C1 segment of cervical spinal cord (tissue), 14 donors: ENCODE measurements at places on chromosomes 3 and 15.

- no peak for DNase-seq
These were observed 1223.2 kb downstream of the OTOL1 start for GRCh38 chr3:162719684-162720341.

DNA sequence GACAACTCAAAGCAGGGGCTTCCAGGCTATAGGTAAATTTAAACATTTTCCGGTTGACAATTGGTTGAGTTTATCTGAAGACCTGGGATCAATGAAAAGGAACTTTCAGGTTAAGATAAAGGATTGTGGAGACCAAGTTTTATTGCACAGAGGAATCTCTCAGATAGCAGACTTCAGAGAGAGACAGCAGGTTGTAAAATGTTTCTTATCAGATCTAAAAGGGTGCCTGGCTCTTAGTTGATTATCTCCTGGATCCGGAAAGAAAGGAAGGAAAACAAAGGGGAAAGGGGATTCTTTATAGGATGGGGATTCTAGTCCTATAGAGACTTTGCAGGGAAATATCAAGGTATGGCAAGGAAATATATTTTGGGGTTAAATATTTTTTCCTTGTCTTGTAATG, 951.3 kb upstream of the SEMA6D start:
- DNase-seq = no peak

GRCh38 chr3:170942011-170942410, 33.6 kb upstream of the EIF5A2 start:
- no peak for DNase-seq

GRCh38 chr15:49898097-49898496, 220.9 kb downstream of the ATP8B4 start:
- no peak for DNase-seq

- DNase-seq = no peak
These were observed 52.8 kb upstream of the THUMPD3 start for GRCh38 chr3:9310043-9310442.

GRCh38 chr3:66803721-66804695, 194.1 kb upstream of the KBTBD8 start:
- no peak for DNase-seq

- DNase-seq = no peak
These were observed 982.8 kb downstream of the ROBO1 start for GRCh38 chr3:78785004-78785403.
